ENCODE measurements at places on chromosomes 6 and 20.
A peak's percentile ranks its signal among the peaks of the same experiment; 100 is the strongest.

DNA sequence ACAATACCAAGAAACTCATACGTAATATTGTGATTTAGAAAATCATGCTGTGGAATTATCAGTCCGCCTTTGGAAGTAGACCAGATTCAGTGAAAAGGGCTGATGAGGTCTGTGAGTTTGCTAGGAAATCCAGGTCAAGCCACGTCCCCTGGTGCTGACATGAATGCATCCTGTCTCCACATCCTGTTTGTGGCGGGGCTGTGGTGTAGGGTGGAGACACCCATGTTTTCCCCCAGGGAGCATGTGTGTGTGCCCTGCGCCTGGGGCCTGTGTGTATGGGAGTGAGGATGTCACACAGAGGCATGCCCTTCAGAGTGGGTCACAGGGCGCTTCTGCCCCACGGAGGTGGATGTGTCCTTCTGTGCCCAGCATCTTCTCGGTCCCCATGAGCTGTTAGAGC, 109.1 kb downstream of the SASH1 start:
- no peak for DNase-seq

DNA sequence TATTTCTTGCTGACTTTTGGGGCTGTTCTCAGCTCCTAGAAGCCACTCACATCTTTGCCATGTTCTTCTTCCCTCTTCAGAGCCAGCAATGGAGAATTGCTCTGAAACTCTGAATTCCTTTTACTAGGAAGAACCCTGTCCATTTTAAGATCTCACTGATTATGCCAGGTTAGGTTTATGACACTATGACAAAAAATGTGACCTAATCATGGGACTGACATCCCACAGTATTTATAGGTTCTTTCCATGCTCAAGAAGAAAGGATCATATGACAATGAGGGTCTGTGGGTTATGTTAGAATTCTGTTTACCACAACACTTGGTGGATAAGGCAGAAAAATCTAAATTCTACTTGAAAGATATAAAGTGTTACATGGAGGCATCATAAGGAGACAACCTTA, 263.3 kb upstream of the CITED2 start:
- no peak for DNase-seq

DNA sequence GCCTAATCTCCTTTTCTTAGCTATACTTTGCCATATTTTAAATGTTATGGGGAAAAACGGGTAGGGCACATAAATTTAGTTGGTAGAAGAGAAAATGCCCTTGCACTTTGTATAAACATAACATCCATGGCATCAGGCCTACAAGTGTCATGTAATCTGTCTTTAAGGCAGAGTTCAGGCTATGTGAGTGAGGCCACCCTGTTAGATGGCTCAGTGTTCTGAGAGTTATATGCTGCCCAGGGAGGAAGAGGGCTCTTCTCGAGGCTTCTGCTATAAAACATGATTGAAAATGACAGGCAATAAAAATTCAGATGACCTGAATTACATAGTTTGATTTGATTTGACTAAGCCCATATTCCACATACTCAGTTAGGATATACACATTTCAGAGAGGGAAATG, 553.6 kb upstream of the MAP3K7 start:
- DNase-seq = no peak

DNA sequence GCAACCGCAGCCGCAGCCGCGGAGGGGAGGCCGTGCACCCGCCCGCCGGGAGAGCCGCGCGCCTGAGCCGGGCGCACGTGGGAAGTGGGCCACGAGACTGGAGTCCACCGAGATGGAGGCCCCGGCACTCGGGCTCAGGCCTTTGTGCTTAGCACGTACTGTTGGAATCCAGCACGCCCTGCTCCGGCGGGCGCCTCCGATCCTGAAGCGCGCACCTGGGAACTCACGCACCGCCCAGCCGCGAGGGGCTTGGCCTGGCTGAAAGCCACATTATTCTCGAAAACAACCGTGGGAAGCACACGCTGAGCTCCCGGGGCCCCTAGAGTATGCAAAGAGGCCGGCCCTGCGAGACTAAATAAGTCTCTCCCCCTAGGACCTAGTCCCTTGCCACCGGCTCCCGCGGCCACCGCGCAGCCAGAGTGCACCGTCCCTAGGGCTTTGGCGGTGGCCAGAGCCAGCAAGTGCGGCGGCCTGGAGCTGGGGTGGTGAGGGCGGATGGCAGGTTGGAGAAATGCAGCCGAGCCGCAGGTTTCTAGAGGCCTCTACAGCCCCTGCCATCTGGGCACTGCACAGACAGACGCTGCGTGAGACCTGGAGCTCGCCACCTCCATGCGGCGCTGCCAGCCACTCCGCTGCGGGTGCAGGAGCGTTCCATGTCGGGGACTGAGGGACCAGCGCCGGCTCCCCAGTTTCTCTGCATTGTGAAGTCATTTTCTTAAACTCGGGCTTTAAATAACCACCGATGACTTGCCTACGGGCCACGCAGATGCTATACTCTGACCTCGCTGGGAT, 42.0 kb upstream of the LY86 start:
- DNase-seq = peak; percentile 24

GRCh38 chr6:111031151-111031550, 49.3 kb downstream of the RPF2 start:
- no peak for DNase-seq

DNA sequence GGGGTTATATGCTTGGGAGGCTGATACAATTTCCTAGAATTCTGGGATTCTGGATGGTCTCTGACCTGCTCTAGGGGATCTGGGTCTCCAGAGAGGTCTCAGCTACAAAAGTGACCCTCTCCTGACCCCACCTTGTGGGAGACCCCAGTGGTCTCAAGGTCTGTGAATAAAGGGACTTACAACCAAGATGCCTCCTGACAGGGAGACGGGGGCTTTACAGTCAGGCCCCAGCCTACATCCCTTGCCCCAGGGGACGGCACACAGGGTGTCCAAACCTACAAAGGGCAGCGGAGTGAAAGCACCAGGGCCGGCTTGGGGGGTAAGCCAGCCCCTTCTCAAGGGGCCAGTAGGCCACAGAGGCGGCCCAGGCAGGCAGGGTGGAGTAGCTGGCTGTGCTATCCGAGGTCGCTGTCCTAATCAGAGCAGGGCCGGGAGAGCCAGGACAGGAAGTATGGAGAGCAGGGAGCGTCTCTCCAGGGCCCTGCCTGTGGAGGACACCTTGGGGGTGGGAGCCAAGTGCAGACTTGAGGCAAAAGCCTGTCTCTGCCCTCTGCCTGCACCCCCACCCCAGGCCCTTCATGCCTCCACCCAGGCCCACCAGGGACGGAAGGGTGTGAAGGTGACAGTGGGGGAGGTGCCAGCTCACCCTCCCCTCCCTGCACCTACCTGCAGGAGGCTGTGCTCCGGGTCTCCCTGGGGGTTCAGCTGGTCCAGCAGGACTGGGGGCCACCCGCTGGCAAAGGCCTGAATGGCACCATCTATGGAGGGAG, 3.5 kb downstream of the GFRA4 start:
- DNase-seq = no peak
